GM04503 (cell line): ENCODE measurements at places on chromosomes 2 and 18.
A peak's percentile ranks its signal among the peaks of the same experiment; 100 is the strongest.

GRCh38 chr2:222806526-222807137 is 54.2 kb upstream of the ACSL3 start:
- DNase-seq, result no peak

DNA sequence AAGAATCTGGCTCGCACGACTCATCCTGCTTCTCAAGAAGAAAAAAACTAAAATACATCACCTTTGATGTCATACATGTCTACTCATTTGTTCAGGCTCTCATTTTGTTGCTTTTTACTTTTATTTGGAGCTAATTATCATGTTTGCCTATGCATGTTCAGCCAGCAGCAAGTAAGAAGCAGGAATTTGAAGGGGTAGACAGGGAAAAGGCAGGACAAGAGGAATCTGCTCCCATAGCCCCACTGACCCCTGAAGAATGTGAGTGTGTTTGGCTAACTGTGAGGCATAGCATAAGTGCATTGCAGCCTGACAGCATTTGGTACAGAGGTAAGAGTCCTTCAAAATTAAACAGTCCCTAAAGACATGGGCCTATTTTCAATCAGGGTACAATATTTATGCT is 72.7 kb downstream of the NYAP2 start:
- DNase-seq, result no peak

DNA sequence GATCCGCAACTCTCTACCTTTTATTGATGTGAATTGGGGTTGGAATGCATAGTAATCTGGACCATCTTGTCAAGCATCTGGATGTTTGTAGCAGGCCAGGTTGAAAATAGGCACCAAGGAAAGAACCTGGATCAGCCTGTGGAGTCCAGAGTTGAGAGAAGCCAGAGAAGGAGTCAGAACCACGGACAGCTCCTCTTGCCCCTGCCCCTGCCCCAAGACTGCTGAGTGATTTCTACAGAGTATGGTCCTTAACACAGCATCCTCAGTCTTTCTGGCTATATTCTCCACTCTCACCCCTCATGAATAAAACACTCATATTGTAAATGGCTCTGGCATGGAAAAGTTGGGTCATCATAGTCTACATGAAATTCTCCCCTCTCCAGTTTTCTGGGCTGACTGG is 154.6 kb downstream of the LOXHD1 start:
- no peak for DNase-seq

- no peak for DNase-seq
Measured at GRCh38 chr2:44793322-44793870, 148.1 kb upstream of the SIX3 start.

DNA sequence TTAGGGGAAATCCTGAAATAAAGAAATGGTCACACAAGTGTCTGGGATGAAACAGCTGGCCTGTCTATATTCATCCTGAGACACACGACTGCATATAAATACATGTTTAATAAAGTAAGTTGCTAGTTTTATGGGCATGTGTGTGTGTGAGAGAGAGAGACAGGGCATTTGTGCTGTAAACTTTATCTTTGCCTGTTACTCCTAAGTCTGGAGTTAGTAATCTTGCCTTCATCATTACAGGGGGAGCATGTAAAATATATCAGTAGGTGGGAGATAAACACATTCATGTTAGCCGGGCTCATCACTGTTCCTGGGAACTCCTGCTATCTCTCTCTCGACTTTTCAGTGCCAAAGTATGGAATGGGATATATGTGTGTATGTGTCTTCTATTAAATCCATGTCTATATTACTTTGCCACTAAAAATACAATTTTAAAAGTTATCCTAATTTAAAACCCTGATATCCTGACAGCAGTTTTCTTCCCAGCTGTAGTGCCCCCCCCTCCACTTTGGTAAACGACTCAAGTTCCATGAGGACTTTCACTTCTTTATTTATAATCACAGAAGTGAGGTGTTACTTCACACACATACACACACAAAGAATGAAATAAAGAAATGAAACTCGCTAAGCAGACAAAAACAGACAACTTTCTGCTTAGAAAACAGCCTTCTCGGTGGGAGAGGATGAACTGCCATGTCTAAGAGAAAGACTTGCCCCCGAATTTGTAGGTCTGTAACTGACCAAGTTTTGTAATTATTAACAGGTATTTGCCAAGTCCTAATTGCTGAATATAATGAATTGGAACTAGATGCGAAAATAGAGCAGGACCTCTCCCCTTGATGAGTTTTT is 947 bp downstream of the ZEB2 start:
- DNase-seq, result no peak

DNA sequence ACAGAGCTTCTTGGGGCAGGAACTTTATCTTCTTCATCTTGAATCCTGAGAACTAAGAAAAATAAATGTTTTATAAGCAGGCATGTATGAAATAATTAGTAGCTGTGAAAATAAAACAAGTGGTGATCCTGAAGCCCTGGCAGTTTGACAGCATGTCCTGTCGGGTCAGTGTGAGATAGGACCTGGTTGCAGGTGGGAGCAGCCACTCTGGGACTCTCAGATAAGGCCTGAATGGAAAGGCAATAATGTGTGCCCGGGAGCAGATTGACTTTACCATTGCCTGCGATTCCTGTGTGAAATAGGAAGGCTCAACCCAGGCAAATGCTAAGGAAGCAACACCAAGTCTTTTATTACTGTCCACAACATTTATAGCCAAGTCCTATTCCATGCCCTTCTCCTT is 132.4 kb downstream of the LYPD6B start:
- no peak for DNase-seq

- no peak for DNase-seq
Measured at GRCh38 chr2:196809260-196809659, at the start of gene C2orf66. TSS of gene C2orf66 (minus strand) at chr2:196809355. CDS start at chr2:196809336, 19 bp downstream.

- no peak for DNase-seq
Measured at GRCh38 chr2:190121971-190122370, 59.4 kb upstream of the MSTN start.

DNA sequence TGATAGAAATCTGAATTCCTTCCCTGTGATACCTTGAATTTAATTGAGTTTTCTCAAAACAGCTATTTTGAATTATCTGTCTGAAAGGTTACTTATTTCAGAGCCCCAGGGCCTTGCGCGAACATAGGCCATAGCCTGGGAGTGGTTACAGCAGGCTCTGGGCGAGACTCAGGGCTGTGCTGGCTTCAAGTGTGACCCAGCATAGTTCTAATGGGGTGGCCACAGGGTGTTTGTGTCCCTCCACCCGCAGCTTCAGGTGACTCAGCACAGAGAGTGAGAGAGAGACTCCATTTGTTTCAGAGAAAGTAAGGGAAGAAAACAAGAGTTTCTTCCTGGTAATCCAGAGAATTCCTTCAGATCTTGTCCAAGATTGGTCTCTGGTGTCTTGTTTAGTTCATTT is 137.9 kb upstream of the POU3F3 start:
- DNase-seq, result no peak

- no peak for DNase-seq
Measured at GRCh38 chr18:79558196-79558932, 121.2 kb upstream of the CTDP1 start.

DNA sequence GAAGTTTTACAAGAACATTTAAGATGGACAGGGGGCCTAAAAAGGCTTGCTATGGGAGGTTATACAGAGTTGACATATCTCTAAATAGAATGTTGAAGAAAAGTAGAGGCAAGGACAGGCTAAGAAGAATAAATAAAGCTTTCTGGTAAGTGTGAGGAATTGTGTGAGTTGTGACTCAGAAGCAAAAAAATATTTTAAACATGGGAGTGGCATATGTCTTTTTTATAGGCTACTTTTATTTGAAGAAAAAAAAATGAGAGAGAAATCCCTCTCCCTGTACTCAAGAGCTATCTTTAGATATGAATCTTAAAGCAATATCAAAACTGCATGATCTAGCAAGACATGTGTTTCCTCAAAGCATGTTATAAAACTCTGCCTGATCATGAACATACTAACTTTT is 41.1 kb downstream of the RAB3GAP1 start:
- DNase-seq, result no peak

DNA sequence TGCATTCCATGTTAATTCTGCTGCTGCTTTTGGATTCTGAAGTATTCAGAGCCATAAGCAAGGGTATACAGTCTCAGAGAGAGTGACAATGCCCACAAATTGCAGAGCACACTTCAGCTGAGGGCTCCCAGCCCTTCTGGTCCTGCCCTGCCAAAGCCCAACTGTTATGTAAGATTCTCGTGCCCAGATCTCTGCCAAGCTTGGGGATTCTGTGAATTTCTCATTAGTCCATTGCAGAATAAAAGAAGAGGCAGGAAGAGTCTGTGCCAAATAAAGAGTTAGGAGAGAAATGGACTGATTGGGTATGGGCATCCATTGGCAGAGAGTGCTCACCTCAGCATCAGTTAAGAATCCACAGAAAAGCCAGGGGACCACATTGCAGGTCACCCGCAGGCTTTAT is 112.0 kb upstream of the PNPT1 start:
- DNase-seq, result no peak

DNA sequence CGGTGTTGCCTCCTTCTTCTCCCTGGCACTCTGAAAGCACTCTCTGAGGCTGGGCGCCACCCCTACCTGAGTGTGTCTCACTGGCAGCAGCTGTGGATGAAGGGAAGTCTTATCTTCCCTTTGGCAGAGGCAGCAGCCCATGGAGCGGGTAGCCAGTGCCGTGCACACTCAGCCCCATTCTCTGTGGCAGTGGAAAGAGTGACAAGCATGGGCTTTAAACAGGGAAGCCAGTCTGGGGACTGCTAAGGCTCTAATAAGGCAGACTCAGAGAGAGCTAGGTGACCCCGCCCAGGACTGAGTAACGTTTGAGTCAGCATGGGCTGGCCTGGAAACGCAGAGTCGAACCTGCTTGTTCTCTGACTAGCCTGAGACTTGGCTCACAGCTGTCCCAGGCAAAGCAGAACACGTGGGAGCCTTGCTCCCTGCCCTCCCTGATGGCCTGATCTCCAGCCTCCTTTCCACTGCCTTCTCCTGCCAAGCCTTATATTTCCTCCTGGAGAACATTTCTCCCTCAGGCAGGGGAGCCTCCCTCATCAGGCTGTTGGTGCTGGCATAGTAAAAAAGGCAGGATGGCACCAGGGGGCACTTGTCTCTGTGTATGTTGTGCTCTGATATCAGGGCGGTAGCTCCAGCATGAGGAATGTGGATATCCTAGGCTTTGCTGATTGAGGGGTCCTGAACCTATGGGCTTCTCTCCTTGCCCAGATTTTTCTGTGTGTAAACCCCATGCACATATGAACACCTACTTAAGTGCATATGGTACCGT is 93.9 kb upstream of the LGALSL start:
- peak; percentile 71 for DNase-seq

GRCh38 chr2:206379886-206380285 is 63.4 kb upstream of the ADAM23 start:
- DNase-seq, result no peak

GRCh38 chr2:168166902-168167510 is 80.4 kb downstream of the STK39 start:
- DNase-seq, result peak; percentile 8

GRCh38 chr18:53785811-53786210 is 438.7 kb downstream of the MBD2 start:
- no peak for DNase-seq

DNA sequence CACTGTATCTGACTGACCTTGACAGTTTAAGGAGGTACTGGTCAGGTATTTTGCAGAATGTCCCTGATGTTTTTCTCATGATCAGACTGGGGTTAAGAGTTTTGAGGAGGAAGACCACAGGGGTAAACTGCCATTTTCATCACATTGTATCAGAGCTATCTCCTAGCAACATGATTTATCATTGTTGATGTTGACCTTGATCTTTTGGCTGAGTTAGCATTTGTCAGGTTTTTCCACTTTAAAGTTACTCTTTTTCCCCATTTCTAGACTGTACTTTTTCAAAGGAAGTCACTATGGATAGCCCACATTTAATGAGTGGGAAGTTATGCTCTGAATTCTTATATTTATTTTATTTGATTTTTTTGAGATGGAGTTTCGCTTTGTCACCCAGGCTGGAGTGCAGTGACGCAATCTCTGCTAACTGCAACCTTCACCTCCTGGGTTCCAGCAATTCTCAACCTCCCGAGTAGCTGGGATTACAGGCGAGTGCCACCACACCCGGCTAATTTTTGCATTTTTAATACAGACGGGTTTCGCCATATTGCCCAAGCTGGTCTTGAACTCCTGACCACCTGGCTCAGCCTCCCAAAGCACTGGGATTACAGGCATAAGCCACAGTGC is 17.7 kb upstream of the SLC39A10 start:
- DNase-seq, result no peak

- DNase-seq, result no peak
Measured at GRCh38 chr2:133810559-133810958, 242.3 kb upstream of the NCKAP5 start.

DNA sequence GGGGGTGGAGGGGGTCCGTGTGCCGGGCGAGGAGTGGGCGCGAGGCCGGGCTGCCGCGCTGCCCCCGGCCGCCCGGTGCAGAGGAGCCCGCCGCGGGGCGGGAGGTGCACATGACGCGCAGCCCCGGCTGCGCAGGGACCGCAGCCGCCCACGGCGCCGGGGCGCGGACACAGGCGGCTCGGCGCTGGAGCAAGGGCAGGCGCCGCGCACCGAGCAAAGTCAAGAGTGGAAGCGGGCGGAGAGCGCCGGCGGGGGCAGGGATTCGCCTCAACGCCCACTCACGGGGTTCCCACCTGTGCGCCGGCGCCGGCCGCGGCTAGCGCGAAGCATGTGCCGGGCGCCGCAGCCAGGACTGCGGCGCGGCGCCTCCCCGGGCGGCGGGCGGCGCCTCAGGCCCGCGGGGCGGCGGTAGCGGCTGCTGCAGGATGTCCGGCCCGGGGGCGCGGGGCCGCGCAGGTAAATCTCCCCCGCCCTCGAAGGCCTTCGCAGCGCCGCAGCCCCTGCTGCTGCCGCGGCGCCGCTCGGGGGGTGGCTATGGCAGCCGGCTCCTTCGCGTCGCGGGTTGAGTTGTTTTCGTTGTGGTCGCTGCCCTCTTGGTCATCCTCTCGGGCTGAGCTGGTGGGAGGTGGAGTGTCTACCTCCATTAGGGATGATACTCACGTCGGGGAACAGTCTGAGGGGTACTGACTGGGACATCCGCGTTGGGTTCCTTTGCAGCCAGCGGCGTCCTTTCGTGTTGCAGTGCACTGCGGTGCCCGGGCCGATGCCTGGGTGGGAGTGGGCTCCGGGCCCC is 216.3 kb upstream of the DTNA start:
- no peak for DNase-seq

GRCh38 chr2:179036353-179036905 is 13.5 kb downstream of the CCDC141 start:
- DNase-seq, result no peak

DNA sequence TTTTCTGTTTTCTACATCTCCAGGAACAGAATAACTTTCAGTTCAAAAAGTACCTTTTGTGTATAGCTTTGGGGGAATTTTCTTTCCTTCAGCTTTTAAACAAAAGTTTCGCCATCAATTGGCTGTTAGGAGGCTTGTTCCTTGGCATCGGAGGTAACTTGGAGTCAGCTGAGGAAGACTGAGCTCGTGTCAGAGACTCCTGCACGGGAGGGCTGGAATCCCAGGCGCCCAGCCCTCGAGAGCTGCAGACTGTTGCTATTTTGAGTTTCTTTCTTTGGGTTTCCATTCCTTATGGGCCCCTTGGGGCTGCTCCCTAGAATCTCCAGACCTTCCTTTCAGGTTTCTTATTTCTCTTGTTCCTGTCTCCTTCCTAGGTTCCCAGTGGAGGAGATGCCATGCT is 8.1 kb downstream of the EMILIN2 start:
- no peak for DNase-seq
